ENCODE measurements at places on chromosomes 7 and 10. TPM values are rescaled to one million over a fixed set of nuclear protein-coding genes. Genes with fewer than 3 reads are reported as not detected.

The SPDYE6 gene
- not detected for total RNA-seq

The PTN gene
- 27.8 TPM for total RNA-seq

The TMUB1 gene
- total RNA-seq, result 17.4 TPM

The LRRC61 gene
- total RNA-seq, result 0.85 TPM

The NME8 gene
- not detected for total RNA-seq

The SPDYE1 gene
- total RNA-seq, result not detected

The FGL2 gene
- 58.2 TPM for total RNA-seq

The HPSE2 gene
- total RNA-seq, result under 0.01 TPM

The TMEM270 gene
- not detected for total RNA-seq

The PYROXD2 gene
- total RNA-seq, result 14.5 TPM

The ADCYAP1R1 gene
- total RNA-seq, result not detected

The GLCCI1 gene
- 9.0 TPM for total RNA-seq

The UPK3BL2 gene
- 1.7 TPM for total RNA-seq

The GJC3 gene
- total RNA-seq, result under 0.01 TPM

The CAMK2B gene
- 0.09 TPM for total RNA-seq

The DOCK1 gene
- 98.5 TPM for total RNA-seq

The CLDN4 gene
- total RNA-seq, result 0.14 TPM

The VSTM4 gene
- 9.1 TPM for total RNA-seq

The AOC1 gene
- total RNA-seq, result not detected

The VENTX gene
- total RNA-seq, result not detected

The RPP38 gene
- total RNA-seq, result 10.5 TPM

The CD36 gene
- 24.7 TPM for total RNA-seq

The SMO gene
- total RNA-seq, result 33.5 TPM

The SERPINE1 gene
- 240 TPM for total RNA-seq

The GNG11 gene
- 40.3 TPM for total RNA-seq

The PRKAG2 gene
- total RNA-seq, result 8.7 TPM

The AMZ1 gene
- 0.28 TPM for total RNA-seq

The SLIT1 gene
- not detected for total RNA-seq

The GHRHR gene
- not detected for total RNA-seq

The TFR2 gene
- total RNA-seq, result 0.14 TPM

The ECHDC3 gene
- 4.4 TPM for total RNA-seq

The FGFR2 gene
- 0.71 TPM for total RNA-seq

The INA gene
- 0.28 TPM for total RNA-seq

The SOSTDC1 gene
- not detected for total RNA-seq

The APBB1IP gene
- 2.2 TPM for total RNA-seq

The THSD7A gene
- total RNA-seq, result 0.55 TPM

The GIMAP2 gene
- total RNA-seq, result 0.55 TPM

The OPALIN gene
- total RNA-seq, result not detected

The CYP2C18 gene
- not detected for total RNA-seq

The FAM200A gene
- total RNA-seq, result 5.5 TPM

The DPYSL4 gene
- total RNA-seq, result 1.6 TPM

The H2BK1 gene
- total RNA-seq, result not detected

The CTAGE6 gene
- 0.28 TPM for total RNA-seq

The DNAJC12 gene
- total RNA-seq, result 4.3 TPM

The TMEM229A gene
- total RNA-seq, result not detected

The MGAM2 gene
- not detected for total RNA-seq

The STEAP1B gene
- 6.9 TPM for total RNA-seq

The AHCYL2 gene
- total RNA-seq, result 6.3 TPM

The LDB1 gene
- total RNA-seq, result 45.2 TPM

The C10orf71 gene
- total RNA-seq, result not detected

The GPR37 gene
- 3.8 TPM for total RNA-seq

The ANKRD61 gene
- total RNA-seq, result not detected

The PROSER2 gene
- 1.1 TPM for total RNA-seq

The HECW1 gene
- total RNA-seq, result 3.1 TPM

Data from smooth muscle cell of bladder (primary cell).